ENCODE measurements at places on chromosomes 1 and 21.

DNA sequence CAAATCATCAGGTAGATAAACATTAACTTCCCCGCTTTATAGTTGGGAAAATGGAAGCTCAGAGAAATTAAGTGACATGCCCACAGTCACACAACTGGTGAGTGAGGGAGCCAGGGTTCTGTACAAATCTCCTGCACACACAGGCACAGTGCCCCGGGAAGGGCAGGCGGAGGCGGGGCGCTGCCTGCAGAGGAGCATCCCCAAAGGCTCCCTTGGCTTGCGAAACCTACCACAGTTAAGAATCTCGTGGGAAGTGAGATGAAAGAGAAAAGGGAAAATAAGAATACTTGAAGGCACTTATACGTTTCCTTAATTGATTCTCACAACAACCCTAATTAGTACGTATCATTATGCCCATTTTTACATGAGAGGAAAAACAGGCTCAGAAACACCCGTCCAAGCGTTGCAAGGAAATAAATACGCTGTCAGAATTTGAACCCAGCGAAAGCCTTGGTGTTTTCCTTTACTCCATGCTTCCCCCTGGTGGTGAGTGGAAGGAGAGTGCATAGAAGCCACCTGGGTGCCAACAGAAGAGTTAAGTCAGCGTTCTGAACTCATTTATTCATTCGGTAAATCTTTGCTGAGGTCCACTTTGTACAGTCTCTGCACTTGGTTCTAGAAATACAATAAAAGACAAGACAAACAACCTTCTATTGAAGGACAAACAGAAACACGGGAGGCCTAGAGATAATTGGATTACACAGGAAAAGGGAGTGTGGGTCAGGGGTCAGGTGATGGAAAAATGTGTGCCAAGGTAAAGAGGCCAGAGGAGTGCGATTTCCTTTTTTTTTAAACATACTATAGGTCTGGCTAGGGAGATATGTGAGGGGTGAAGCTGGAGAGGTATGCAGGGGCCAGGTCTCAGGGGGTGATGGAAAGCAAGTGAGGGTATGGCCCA lies 28.4 kb downstream of the ACP6 start:
- peak; percentile 50 for DNase-seq

GRCh38 chr1:20178634-20179370 lies 7.1 kb upstream of the UBXN10 start:
- DNase-seq: no peak

DNA sequence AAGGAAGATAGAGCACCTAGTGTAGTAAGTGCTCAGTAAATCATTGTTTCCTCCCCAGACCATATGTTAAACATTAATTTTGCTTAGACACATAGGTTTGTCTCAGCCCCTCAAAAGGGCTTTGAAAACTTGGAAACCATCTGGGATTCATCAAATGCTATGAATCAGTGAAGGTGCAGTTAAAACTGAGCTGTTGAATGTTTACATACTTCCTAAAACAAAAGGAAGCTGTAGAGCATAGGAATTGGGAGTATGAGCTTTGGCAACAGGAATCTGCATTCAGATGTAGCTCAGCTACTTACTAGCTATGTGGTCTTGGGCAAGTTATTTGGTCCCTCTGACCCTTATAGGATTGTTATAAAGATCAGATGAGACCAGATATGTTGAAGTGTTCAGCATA lies 18.7 kb upstream of the PODN start:
- DNase-seq: no peak

DNA sequence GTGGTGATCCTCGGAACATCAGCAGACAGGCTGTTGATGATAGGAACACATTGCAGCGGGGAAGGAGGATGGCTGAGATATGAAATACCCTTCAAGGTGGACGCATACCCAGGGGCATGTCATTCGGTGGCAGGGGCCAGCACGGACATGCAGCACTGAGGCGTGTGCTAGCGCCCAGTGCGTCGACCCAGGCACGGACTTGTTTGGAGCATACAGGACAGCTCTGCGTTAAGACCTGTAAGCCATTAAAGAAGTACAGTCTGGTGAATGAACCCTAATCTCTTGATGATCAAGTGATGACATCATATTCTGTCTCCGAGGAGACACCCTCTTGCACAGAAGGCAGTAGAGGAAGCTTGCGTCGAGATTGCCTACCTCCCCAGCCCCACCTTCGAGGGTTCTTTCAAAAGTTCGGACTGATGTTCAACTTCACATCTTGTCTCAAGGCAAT lies 63.6 kb upstream of the KIF26B start:
- no peak for DNase-seq

GRCh38 chr1:22133247-22133930 lies 9.5 kb downstream of the WNT4 start:
- DNase-seq: no peak

- DNase-seq: no peak
These were observed 15.2 kb downstream of the SLC27A3 start for GRCh38 chr1:153790313-153790965.

DNA sequence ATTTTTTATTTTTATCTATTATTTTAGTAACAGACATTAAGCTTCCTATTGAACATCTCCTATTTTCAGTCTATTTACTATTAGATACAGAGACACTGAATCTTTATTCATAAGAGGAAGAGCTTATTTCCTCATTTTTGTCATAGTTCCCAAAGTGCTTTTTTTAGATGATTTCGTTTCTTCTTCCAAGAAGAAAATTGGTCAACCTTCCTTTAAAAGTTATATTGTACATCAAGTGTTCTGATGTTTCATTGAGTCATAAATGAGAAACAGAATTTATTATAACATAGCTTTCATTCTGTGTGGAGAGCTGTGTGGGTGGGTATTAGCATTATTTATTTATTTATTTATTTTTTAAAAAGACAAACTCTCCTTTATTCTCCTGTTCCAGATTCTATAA lies 50.6 kb upstream of the BACH1 start:
- DNase-seq: no peak

DNA sequence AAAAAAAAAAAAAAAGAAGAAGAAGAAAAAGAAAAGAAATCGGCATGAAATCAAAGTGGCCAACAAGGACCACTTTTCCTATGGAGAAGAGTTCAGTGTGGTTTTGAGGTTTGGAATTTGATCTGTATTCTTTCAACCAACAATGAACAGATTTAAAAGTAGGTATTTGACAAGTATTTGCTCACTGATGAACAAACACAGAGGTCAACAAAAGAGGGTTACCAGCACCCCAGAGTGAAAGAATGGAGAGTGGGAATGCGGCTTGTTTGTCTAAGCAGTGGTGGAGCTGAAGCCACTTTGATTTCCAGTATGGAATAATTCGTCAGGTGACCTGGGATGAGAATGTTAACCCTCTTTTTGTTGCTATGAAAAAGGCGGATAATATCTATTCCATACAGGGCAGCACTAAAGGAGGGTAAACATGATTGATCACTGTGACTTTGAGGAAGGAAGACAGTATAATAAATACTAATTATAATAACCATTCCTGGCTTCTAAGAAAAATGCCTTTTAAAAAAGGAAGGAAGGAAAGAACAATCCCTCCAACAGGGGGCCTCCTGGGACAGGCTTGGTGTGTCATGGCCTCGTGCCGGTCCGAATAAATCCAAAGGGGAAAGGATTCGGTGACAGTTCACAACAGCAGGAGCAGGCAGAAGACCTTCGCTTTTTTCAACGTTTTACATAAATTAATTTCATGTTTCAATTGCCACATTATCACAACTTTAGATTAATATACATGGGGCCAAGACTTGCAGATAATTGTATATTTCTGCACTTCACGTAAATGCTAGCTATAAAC lies 37.2 kb upstream of the SIM2 start:
- DNase-seq: no peak

DNA sequence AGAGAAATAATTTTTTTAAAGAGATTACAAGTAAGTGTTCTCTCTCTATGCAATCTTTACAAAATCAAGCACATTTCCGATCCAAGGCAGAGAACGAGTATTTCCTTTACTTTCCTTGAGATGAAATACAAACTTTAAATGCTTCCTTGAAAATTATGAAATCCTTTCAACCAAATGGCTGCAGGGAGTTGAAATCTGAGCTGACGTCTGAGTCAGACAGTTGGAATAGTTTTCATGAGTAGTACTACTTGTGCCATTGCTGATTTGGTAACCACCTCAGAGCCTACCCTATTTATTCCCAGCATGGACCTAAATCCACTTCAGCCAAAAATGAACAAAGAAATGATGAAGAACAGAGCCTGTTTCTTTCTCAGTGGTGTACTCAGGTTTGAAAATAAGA lies 183.6 kb downstream of the GIPC2 start:
- DNase-seq: no peak

DNA sequence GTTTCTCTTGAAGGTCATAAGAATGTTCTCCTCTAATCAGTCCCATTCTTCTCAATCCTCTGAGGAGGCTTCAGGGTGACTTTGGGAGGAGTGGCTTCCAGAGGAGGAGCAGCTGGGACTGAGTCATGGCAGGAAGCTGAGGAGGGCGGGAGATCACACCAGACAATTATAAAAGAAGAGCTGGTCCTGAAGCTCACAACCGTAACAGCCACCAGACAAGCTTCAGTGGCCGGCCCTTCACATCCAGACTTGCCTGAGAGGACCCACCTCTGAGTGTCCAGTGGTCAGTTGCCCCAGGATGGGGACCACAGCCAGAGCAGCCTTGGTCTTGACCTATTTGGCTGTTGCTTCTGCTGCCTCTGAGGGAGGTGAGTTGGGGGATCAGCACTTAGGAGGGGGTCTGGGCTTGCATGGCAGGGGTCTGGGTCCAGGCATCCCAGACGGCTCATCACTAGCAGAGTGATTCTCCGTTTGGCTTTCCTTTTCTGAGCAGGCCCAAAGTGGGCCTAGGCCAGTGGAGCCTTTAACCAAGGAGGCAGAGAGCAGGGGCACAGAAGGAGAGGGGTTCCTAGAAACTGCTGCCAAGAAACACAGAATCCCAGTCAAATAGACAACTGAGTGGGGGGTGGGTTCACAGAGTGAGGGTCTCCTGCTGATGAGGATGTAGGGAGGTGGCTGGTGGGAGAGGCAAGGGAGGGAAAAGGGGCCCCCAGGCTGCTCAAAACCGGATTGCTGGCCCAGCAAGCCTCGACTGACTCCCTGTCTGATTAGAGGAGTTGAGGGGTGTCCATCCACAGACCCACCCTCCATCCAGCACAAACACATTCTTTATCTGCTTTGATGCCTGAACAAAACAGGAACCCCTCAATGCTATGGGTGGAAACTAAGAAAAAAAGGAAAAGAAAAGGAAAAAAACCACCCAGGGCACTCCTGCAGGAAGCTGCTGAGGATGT lies at the start of gene ECM1:
Gene ECM1, plus strand, starts transcription at position 198 of the 953 bp plus-strand sequence. Its CDS starts 101 bp downstream, at position 299.
- DNase-seq: no peak

DNA sequence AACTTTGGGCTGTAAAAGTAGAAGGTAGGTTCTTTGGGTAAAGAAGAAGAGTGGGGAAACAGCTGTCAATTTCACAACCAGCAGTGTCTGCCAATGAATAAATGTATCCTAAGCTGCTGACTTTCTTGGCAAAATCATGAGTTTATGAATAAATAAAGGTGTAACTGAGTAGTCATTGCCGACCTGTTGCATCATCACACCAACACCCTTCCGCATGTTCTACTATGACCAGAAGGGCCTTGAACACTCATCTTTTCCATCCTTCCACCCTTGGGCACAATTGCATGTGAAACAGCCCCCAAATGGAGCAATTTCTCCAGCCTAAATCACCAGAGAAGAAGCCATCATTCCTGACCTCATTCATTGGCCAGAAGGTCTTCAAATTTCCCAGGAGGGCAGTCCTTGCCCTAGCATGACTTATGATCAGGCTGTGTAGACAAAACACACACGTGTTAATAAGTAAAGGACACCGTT lies 31.2 kb upstream of the QSOX1 start:
- no peak for DNase-seq

DNA sequence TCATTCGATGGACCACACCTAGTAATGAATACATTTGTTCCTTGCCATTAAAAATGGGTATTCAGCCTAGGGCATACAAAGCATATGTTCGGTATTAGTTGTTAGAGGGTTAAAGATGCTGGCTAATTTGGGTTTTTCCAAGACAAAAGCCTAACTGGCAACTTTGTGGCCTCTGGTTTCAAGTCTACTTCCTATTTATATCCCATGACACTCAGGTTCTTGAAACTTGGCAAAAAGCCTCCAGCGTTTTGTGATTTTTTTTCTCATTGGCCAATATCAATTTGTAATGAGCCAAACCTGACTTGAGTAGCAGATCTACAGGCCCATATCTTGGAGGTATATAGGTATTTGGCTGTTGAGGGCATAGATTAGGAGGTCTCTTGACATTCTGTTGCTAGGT lies 75.3 kb downstream of the C1orf21 start:
- no peak for DNase-seq

DNA sequence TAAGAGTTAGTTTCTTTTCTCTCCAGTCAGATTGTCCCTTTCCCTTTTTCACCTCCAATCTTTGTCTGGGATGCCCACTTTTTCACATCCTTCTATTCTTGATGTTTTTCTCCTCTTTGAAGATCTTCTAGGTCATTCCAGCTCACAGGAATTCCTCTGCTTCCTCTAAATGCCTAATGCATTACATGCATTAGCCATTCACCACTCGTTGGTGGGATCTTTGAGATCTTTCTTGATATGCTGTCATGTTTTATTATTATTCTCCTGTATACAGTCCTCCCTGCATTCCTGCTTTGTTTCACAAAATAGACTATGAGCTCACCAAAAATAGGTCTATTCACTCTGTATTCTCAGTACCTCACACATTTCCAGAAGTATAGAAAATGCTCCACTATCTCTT lies 129.0 kb downstream of the LYPLAL1 start:
- no peak for DNase-seq

DNA sequence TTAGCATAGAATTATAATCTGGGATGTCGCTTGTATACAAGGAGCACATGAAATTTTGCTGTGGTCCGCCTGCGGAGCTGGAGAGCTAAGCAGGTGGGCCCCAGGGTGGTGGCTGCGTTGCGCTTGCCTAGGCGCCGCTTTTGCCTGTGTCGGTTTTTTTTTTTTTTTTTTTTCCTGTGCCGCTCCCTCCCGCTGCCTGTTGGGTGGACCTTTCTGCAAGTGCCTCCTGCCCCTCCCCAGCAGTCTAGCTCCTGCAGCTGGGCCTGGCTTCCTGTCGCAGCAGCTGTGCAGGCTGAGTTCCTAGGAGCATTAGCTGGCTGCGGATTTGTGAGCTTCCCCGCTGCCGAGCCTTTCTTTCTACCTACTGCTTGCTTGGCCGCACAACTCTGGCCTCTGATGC lies 20.6 kb downstream of the PYHIN1 start:
- no peak for DNase-seq

GRCh38 chr1:26470878-26471497 lies 1.3 kb upstream of the HMGN2 start:
- DNase-seq: no peak

GRCh38 chr1:43985984-43986595 lies 5.3 kb upstream of the CCDC24 start:
- DNase-seq: no peak

DNA sequence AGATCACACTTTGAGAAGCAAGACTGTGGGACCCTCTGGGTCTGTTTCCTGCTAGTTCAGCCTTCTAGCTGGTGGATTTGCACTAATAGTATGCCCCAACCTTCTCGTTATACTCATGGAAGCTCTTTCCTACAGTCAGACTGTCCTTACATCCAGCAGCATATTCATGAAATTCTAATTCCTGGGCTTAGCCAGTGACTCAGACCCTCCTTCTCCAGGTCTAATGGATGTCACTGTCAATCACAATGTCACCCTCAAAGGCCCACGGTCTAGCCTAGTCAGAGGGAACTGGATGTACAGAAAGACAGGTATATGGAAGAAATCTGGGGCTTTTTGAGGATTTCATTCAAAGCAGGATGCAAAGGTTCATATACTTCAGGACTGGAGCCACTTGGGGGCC lies 72.4 kb downstream of the KCNJ15 start:
- no peak for DNase-seq

- DNase-seq: no peak
These were observed 106.7 kb upstream of the ADAR start for GRCh38 chr1:154714638-154715037.
